ENCODE measurements at places on chromosomes 2 and 18.

- no peak for DNase-seq
- H3K4me3 ChIP-seq: peak overlapping the region; percentile 61
- peaks cover 21% of the 10 kb centered on the region for H3K4me1 ChIP-seq
- H3K27ac ChIP-seq: no peak overlapping the region
- peaks cover 10% of the 10 kb centered on the region for H3K36me3 ChIP-seq
Observed at GRCh38 chr2:5693287-5694201, 1.4 kb downstream of the SOX11 start.

DNA sequence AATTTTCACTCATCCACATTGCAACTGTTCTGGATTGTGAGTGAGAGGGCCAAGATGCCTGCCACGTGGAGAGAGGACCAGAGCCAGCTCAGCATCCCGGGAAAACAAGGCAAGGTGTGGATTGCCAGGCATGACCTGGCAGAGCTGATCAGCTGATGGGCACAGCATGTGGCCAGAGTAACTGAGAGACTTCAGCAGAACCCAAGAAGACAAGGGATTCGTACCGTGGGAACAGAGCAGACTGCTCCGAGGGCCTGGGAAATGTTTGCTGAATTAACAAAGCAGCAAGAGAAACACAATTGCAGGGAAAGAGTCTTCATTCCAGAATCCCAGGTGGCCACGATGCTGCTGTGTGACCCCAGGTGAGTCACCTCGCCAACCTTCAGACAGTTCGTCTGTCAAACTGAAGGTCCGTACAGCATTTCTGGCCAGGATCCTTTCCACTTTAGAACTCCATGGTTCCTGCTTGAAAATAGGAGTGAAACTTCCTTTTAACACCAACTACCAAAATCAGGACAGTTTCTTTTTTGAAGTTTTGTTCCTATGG is 26.3 kb upstream of the POMC start:
- H3K4me1 ChIP-seq: peaks cover 5% of the 10 kb centered on the region
- H3K4me3 ChIP-seq: no peak overlapping the region
- H3K27ac ChIP-seq: no peak overlapping the region
- no peaks in the 10 kb centered on the region for H3K36me3 ChIP-seq

DNA sequence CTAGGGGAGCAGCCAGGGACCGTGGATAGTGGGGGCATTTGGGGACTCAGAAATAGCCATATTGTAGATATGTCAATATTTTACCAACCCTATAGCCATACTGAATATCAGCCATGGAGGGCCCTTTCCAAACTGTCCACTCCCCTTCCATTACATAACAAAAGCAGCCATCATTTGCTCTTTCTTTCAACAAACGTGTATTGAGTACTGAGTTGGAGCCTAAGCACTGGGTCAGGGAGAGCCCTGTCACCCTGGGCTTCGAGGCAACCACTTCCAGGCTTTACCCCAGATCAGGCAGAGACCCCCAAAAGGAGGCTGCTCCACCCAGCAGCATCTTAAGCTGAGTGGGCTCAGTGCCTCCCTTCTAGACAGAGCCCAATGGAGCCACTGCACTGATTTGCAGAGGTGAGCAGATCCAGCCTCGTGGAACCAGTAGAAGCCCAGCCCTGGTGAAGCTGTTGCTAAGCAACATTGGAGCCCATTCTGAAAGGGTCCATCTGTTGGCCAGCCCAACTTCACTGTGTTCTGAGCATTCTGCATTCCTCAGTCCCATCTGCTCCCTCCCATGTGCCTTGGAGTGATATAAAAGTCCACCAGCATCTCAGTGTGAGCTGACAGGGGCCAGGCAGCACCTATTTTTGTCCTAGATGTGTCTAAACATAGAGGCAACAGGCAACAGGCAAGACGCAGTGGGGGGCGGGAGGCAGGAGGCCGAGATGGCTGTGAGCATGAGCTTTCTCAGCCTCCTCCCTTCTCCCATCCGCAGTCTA is 112.1 kb downstream of the PLB1 start:
- no peaks in the 10 kb centered on the region for H3K27me3 ChIP-seq
- no peak overlapping the region for H3K4me3 ChIP-seq
- no peaks in the 10 kb centered on the region for H3K36me3 ChIP-seq
- no peak for DNase-seq

GRCh38 chr18:55488473-55488872 is 99.5 kb downstream of the TCF4 start:
- no peaks in the 10 kb centered on the region for H3K36me3 ChIP-seq

DNA sequence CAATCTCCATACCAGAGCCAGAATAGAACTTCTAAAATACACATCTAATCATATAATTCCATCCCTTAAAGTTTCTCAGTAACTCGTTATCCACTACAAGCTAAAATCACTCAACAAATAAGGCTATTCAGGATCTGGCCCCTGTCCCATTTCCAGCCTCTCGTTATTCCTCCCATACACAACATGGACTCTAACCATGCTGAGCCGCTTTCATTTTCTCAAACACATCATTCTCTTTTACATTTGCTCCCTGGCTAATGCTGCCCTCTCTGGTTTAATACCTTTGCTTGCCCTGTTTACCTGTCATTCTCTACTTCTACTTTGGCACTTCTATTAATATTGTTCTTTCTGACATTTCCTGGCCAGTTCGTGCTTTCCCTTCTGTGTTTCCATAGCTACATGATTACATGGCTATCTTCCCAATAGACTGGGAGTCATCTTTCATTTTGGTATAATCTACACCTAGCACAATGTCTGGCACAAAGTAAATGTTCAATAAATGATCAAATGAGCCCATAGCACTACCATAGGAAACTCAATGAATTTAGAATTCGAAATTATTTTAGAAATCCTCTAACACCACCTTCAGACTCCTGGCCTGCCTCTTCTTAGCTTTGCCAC is 163.6 kb upstream of the VRK2 start:
- H3K4me1 ChIP-seq: peaks cover 4% of the 10 kb centered on the region
- no peaks in the 10 kb centered on the region for H3K36me3 ChIP-seq
- H3K27me3 ChIP-seq: no peaks in the 10 kb centered on the region
- H3K27ac ChIP-seq: no peak overlapping the region
- no peak for DNase-seq
- H3K4me3 ChIP-seq: no peak overlapping the region

Data from naive thymus-derived CD8-positive, alpha-beta T cell (primary cell).